ENCODE measurements at places on chromosomes 3 and 15.
A peak's percentile ranks its signal among the peaks of the same experiment; 100 is the strongest.

DNA sequence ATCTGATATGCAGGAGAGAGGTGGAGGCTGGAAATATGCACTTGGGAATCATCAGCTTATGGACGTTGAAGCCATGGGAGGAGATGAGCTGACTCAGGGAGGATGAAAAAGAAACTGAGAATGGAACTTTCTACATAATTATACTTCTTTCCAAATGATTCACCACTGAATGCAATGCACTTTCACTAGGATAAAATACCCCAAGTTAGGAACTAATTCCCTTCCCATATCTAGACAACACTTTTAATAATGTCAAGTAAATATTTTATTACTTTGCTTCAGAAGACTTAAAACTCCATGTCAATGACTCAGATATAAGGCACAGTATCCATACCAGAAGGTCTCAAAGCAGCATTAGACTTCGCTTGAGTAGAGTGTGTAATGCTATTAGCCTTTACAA, 24.2 kb downstream of the NPTN start:
- DNase-seq: no peak

DNA sequence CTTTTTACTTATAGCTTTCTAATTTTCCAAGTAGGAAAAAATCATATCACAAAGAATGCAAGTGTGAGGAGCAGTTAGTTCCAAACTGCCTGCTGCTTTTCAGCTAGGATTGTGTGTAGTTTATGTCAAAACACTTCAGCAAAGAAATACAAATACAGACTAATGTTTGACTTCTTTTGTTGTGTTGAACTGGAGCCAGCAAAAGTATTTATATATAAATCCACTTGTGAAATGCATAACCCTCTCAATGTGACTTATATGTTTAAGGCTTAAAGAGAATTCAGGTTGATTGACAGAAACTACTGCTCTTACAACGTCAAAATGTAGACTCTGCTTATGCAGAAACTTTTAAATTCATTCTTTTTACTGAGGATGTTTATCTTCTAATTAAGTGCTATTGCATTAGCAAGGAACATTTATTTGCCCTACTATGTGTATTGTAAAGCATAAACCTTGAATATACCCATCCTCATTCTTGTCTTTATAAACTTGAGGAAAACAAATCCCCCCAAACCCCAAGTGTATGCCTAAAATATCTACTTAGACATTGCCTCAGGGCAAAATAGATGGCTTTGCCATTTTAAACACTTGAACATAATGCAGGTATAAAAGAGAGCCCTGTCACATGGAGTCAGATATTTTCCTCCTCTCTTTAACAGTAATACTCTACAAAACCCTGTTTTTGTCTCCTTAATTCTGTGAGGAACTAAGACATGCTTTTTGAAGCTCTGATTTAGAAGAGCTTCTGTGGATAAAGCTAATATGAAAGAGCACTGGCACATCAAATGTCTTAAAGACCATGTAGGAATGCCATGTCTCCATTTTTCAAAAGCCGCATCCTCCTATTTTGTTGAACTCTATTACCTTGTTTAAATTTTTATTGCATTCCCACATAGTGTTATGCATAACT, 302.8 kb upstream of the TBC1D5 start:
- no peak for DNase-seq

- DNase-seq: no peak
Observed at GRCh38 chr3:126285369-126285768, 71.8 kb downstream of the KLF15 start.

GRCh38 chr3:58161435-58162398, 49.1 kb downstream of the DNASE1L3 start:
- no peak for DNase-seq

GRCh38 chr3:160169139-160169976, 55.9 kb upstream of the C3orf80 start:
- no peak for DNase-seq

- no peak for DNase-seq
Observed at GRCh38 chr3:6147883-6148282, 713.0 kb upstream of the GRM7 start.

DNA sequence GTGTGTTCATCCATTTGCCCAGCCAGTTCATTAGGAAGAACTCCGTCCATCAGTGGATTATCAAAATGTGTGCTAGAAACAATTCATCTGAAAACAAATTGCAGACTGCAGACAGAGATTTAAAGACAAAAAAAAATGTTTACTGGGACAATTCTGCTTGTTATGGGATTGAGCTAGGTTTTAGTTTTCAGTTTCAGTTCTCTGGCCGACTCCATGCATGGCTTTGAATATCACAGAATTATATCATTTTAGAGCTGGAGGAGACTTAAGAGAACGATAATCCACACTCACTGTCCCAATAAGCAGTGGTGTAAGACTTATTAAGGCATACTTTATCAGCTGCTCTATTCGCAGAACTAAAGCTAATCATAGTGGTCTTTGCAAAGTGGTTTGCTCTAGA, 51.1 kb downstream of the TFG start:
- DNase-seq: no peak

GRCh38 chr3:187799942-187800641, 54.8 kb upstream of the BCL6 start:
- no peak for DNase-seq

DNA sequence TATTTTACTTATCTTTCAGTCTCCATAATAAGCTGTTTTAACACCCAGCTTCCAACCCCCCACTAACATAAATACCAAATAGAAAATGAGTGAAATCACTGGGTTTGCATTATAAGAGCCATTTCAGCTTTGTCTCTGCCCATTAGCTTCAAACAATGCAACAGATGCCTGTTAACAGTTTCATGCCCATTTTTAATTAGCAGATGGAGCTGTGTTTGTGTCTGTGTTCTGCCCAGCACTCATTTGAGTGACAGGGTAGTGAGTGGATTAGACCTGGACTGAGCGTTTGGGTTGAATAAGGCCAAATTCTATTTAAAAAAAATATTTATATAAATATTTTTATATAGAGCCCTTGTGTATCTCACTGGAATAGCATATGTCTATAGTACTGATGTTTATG, 7.4 kb downstream of the RAB8B start:
- DNase-seq: peak; percentile 62

DNA sequence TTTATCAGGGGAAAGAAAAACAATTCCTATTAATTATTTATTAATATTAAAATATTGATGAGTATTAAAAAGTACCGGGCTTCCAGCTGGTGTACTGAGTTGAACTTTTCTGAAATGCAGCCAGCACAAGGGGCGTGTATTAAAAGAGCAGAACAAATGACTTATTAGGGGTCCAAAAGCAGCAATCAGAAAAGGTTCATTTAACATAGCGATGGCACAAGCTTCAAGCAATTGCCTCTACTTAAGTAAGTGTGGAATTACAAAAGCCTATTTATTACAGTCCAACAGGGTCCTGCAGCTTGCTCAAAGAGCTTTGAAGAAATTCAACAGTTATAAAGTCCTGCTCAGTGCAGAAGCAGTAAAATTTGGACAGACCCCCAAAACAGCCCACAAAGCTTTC, 285.6 kb downstream of the EPHA3 start:
- no peak for DNase-seq

DNA sequence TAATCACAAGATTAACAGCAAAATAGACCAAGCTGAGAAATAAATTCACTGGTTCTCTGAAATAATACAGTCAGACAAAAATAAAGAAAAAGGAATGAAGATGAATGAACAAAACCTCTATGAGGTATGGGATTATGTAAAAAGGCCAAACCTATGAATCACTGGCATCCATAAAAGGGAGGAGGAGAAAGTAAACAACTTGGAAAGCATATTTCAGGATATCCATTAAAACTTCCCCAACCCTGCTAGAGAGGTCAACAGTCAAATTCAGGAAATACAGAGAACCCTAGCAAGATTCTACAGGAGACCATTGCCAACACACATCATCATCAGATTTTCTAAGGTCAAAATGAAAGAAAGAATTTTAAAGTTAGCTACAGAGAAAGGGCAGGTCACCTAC, 649.7 kb upstream of the CBLB start:
- DNase-seq: no peak
